Breast epithelium (tissue), 4 donors: ENCODE measurements at places on chromosomes 12 and 14. TPM values are rescaled to one million over a fixed set of nuclear protein-coding genes. Genes with fewer than 3 reads are reported as not detected.

- H3K27me3 ChIP-seq: no peaks in the 10 kb centered on the region
- H3K4me1 ChIP-seq: no peaks in the 10 kb centered on the region
- H3K27ac ChIP-seq: no peak overlapping the region
Measured at GRCh38 chr14:41362139-41362538, 244.5 kb upstream of the LRFN5 start.

NGB gene
- not detected for total RNA-seq

GRCh38 chr12:19856389-19856788 is 417.1 kb downstream of the AEBP2 start:
- no peaks in the 10 kb centered on the region for H3K4me1 ChIP-seq
- peak overlapping the region; percentile 55 for H3K27ac ChIP-seq
- H3K36me3 ChIP-seq: no peaks in the 10 kb centered on the region
- no peak overlapping the region for H3K4me3 ChIP-seq
- no peak for DNase-seq

GRIN2B gene
- total RNA-seq: 0.16 TPM

DNA sequence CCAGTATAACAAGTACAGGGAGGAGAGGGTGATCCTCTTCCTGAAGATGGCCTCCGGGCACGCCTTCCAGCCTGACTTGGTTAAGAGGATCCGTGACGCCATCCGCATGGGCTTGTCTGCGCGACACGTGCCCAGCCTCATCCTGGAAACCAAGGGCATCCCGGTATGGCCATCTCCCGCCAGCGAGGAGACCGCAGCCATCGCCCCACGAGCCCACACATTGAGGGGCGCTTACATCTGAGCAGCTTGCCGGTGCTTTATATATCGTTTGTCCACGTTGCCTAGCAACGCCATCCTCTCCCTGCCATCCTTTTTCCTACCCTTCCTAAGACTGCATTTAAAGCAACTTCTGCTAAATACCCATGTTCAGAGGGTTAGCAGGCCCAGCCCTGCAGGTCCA is 71.5 kb downstream of the AACS start:
- DNase-seq: no peak
- no peak overlapping the region for H3K27ac ChIP-seq
- H3K27me3 ChIP-seq: no peaks in the 10 kb centered on the region
- no peak overlapping the region for H3K4me3 ChIP-seq
- no peaks in the 10 kb centered on the region for H3K4me1 ChIP-seq

DNA sequence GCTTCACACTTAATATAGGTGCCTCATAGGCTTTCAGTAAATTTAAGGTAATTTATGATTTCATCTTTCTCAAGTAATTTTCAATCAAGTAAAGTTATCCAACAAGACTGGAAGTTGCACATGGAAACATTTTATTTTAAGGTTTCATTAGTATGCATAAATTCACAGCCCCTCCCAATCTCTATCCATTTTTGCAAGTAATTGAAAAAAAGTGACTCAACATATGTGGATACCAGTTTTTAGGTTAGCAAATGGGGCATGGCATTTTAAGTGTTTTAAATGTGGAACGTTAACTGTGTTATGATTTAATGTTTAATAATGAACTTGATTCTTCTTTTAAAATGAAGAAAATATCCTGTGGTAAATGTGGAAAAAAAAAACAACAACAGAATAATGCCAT is 532.8 kb downstream of the FOXG1 start:
- no peak overlapping the region for H3K27ac ChIP-seq
- H3K4me3 ChIP-seq: no peak overlapping the region
- no peaks in the 10 kb centered on the region for H3K27me3 ChIP-seq
- DNase-seq: no peak
- H3K4me1 ChIP-seq: no peaks in the 10 kb centered on the region

RNASE7 gene
- 1.6 TPM for total RNA-seq

- peak overlapping the region; percentile 65 for H3K27ac ChIP-seq
- no peaks in the 10 kb centered on the region for H3K36me3 ChIP-seq
- no peaks in the 10 kb centered on the region for H3K4me1 ChIP-seq
- H3K27me3 ChIP-seq: peaks cover 18% of the 10 kb centered on the region
- H3K4me3 ChIP-seq: peak overlapping the region; percentile 65
- peak; percentile 45 for DNase-seq
Measured at GRCh38 chr12:130161261-130162243, 712 bp upstream of the FZD10 start.

DNA sequence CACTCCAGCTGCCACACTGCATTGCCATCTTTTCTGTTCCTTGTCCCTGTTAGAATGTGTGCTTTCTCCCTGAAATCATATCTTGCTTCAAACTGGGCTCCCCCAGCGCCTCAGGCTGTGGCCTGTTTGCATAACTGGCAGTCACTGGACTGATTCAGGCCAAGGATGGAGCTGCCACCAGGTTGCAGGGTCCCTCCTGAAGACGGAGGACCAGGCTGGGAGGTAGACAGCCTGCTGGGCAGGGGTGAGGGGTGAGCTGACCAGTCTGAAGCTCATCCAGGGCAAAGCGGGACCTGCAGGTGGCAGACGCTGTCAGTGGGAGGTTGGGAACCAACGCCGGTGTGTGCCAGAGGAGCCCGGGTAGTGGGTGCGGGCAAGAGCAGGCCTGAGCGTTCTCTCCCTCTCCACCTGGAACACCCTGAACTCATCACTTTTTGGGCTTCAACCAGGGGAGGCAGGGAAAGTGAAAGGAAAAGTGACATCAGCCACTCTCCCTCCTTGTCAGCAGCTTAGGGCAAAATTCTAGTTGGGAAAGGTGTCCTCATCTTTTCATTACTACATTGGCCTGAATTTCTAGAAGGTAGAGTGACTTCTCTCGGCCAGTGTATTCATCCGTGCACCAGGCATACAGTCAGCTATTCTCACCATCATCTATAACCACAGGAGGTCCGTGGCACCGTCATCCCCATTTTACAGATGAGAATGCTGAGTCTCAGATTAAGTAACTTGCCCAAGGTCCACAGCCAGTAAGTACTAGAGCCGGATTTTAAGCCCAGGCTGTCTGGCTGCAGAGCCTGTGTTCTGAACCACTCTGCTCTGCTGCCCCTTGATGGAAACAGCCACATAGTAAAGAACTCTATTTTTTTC is 219.1 kb downstream of the SLC41A2 start:
- no peak for DNase-seq
- no peaks in the 10 kb centered on the region for H3K36me3 ChIP-seq
- H3K4me3 ChIP-seq: no peak overlapping the region
- H3K27me3 ChIP-seq: no peaks in the 10 kb centered on the region

HELB gene
- 11.1 TPM for total RNA-seq

DNA sequence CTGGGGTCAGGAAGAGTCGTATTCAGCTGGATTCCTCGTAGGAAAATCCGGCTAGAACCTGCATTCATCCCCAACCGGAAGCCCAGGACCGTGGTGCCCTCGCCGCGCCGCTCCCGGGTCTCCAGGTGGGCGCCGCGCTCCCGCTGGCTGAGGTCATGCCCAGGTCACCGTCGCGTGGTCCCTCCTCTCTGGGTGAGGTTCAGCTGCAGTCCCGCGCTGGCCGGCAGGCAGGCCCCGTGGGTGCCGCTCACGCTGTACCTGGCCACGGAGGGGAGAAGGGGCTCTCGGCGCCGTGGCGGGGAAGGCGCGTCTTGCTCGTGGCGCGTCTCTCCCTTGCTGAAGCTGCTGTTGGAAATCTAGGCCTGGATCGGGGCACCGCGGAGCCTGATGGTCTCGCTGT is 44.5 kb downstream of the LRTM2 start:
- no peak overlapping the region for H3K4me3 ChIP-seq
- H3K27ac ChIP-seq: no peak overlapping the region
- H3K36me3 ChIP-seq: no peaks in the 10 kb centered on the region
- no peaks in the 10 kb centered on the region for H3K27me3 ChIP-seq
- no peak for DNase-seq
- no peaks in the 10 kb centered on the region for H3K4me1 ChIP-seq

TMEM132D gene
- not detected for total RNA-seq

- no peaks in the 10 kb centered on the region for H3K36me3 ChIP-seq
- no peak for DNase-seq
- no peaks in the 10 kb centered on the region for H3K4me1 ChIP-seq
- H3K4me3 ChIP-seq: no peak overlapping the region
- no peak overlapping the region for H3K27ac ChIP-seq
Measured at GRCh38 chr12:16361142-16361783, 13.8 kb downstream of the MGST1 start.

DNA sequence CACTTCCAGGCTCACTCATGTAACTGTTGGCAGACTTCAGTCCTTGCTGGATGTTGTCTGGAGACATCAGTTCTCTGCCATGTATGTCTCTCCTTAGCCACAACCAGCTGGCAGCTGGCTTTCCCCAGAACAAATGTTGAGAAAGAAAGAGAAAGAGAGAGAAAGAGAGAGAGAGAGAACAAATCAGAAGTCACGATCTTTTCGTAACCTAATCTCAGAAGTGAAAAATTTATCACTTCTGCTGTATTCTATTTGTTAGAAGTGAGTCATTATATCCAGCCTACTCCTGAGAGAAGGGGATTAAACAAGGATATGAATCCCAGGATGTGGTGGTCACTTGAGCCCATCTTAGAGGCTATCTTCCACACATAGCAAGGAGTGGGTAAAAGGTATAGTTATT is 101.2 kb downstream of the BTG1 start:
- H3K27ac ChIP-seq: no peak overlapping the region
- no peaks in the 10 kb centered on the region for H3K4me1 ChIP-seq
- no peak overlapping the region for H3K4me3 ChIP-seq
- no peaks in the 10 kb centered on the region for H3K36me3 ChIP-seq
- no peaks in the 10 kb centered on the region for H3K27me3 ChIP-seq

- H3K36me3 ChIP-seq: no peaks in the 10 kb centered on the region
- H3K27me3 ChIP-seq: no peaks in the 10 kb centered on the region
- no peak for DNase-seq
- no peak overlapping the region for H3K27ac ChIP-seq
- no peaks in the 10 kb centered on the region for H3K4me1 ChIP-seq
Measured at GRCh38 chr12:108400056-108400455, 60.9 kb upstream of the CMKLR1 start.

SERPINA4 gene
- not detected for total RNA-seq

GRCh38 chr12:121475279-121475678 is 75.4 kb downstream of the RNF34 start:
- no peaks in the 10 kb centered on the region for H3K4me1 ChIP-seq
- H3K36me3 ChIP-seq: no peaks in the 10 kb centered on the region
- no peak for DNase-seq
- no peak overlapping the region for H3K4me3 ChIP-seq
- no peak overlapping the region for H3K27ac ChIP-seq
- H3K27me3 ChIP-seq: no peaks in the 10 kb centered on the region

- no peaks in the 10 kb centered on the region for H3K27me3 ChIP-seq
- H3K4me3 ChIP-seq: no peak overlapping the region
- no peaks in the 10 kb centered on the region for H3K36me3 ChIP-seq
Measured at GRCh38 chr12:49863946-49864797, 21.3 kb upstream of the BCDIN3D start.

GUCY2C gene
- total RNA-seq: not detected

GRCh38 chr12:32776258-32776657 is 20.6 kb upstream of the YARS2 start:
- no peaks in the 10 kb centered on the region for H3K4me1 ChIP-seq
- no peaks in the 10 kb centered on the region for H3K36me3 ChIP-seq
- H3K27ac ChIP-seq: no peak overlapping the region
- H3K4me3 ChIP-seq: no peak overlapping the region
- no peaks in the 10 kb centered on the region for H3K27me3 ChIP-seq

- H3K4me1 ChIP-seq: peaks cover 5% of the 10 kb centered on the region
- peak; percentile 78 for DNase-seq
- no peaks in the 10 kb centered on the region for H3K27me3 ChIP-seq
- peak within 1 kb of the TSS; percentile 73 for H3K4me3 ChIP-seq
- peak within 1 kb of the TSS; percentile 89 for H3K27ac ChIP-seq
Measured at GRCh38 chr12:54032627-54033100, at the start of gene HOXC5. HOXC5 (plus strand) TSS chr12:54033050; CDS start chr12:54033123, 73 bp downstream.

DNA sequence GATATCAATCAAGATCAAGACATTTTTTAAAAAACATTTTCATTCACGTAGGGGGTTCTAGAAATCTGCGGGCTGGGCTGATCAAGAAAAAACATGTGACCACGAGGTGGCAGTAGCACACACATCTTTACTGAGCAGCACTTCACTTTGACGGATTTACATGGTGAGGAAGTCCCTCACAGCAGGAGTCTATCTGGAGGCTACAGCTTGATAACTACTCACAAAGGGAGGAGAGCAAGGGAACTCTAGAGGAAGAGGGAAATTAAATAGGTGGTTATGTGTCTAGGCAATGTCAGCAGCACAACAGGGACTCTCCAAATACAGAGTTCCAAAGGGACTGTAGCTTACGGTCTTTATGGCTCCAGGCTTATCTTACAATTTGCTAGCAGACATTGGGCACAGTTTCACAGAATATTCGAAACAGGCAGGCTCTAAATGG is 248.1 kb downstream of the DPY19L2 start:
- no peaks in the 10 kb centered on the region for H3K36me3 ChIP-seq
- no peak overlapping the region for H3K4me3 ChIP-seq
- H3K4me1 ChIP-seq: no peaks in the 10 kb centered on the region
- no peaks in the 10 kb centered on the region for H3K27me3 ChIP-seq
- no peak overlapping the region for H3K27ac ChIP-seq

- no peaks in the 10 kb centered on the region for H3K36me3 ChIP-seq
- no peaks in the 10 kb centered on the region for H3K27me3 ChIP-seq
- H3K4me1 ChIP-seq: no peaks in the 10 kb centered on the region
- DNase-seq: no peak
- H3K4me3 ChIP-seq: no peak overlapping the region
Measured at GRCh38 chr12:20174528-20175175, 193.7 kb upstream of the PDE3A start.

DEGS2 gene
- 1.1 TPM for total RNA-seq

- no peaks in the 10 kb centered on the region for H3K27me3 ChIP-seq
- no peaks in the 10 kb centered on the region for H3K36me3 ChIP-seq
- H3K4me3 ChIP-seq: no peak overlapping the region
- no peak overlapping the region for H3K27ac ChIP-seq
- H3K4me1 ChIP-seq: no peaks in the 10 kb centered on the region
Measured at GRCh38 chr12:126493366-126494108, 1428.3 kb downstream of the AACS start.

DNA sequence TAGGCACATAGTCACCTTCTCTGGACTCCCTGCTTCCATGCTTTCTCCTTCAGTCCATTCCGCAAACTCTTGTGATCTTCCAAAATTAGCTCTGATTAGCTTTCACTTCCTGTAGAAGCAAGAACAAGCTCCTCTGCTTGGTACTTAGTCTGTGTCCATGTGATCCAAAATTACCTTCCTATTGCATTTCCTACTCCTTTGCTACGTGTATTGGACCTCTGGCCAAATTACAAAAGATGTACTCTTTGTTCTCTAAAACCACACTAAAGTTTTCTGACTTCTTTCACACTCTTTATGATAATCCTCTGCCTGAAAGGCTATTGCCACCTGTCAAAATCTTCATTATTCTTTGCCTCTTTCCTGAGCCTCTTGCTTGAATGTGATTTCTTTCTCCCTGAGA is 786 bp upstream of the TSFM start:
- H3K36me3 ChIP-seq: no peaks in the 10 kb centered on the region
- no peak overlapping the region for H3K27ac ChIP-seq
- no peaks in the 10 kb centered on the region for H3K4me1 ChIP-seq
- no peak overlapping the region for H3K4me3 ChIP-seq

- no peak overlapping the region for H3K27ac ChIP-seq
- H3K36me3 ChIP-seq: no peaks in the 10 kb centered on the region
- H3K27me3 ChIP-seq: no peaks in the 10 kb centered on the region
- no peak overlapping the region for H3K4me3 ChIP-seq
- no peaks in the 10 kb centered on the region for H3K4me1 ChIP-seq
Measured at GRCh38 chr14:100786576-100787219, 39.2 kb upstream of the MEG3 start.

RHOJ gene
- 2.4 TPM for total RNA-seq

- peaks cover 7% of the 10 kb centered on the region for H3K4me1 ChIP-seq
- no peak for DNase-seq
- no peaks in the 10 kb centered on the region for H3K27me3 ChIP-seq
- no peak overlapping the region for H3K4me3 ChIP-seq
- no peaks in the 10 kb centered on the region for H3K36me3 ChIP-seq
Measured at GRCh38 chr14:69342928-69343525, 55.1 kb downstream of the ERH start.

- no peaks in the 10 kb centered on the region for H3K4me1 ChIP-seq
- DNase-seq: no peak
- H3K27me3 ChIP-seq: no peaks in the 10 kb centered on the region
Measured at GRCh38 chr12:50728417-50728816, 35.5 kb upstream of the ATF1 start.

YLPM1 gene
- 79.6 TPM for total RNA-seq
